Breast epithelium (tissue), 4 donors: ENCODE measurements at places on chromosomes 16 and 17. TPM values are rescaled to one million over a fixed set of nuclear protein-coding genes. Genes with fewer than 3 reads are reported as not detected.

The TNFRSF13B gene
- total RNA-seq: 0.80 TPM

The HAS3 gene
- 10.5 TPM for total RNA-seq

The BCL6B gene
- 1.4 TPM for total RNA-seq

The GAS7 gene
- total RNA-seq: 21.8 TPM

The CHRNE gene
- 2.0 TPM for total RNA-seq

The KRTAP3-2 gene
- not detected for total RNA-seq

The GGA2 gene
- 61.9 TPM for total RNA-seq

The EDC4 gene
- total RNA-seq: 43.3 TPM
